Activated CD4-positive, alpha-beta T cell treated with anti-CD3 and anti-CD28 coated beads, Interleukin-2, amount 50 U/mL, for 24 hours (primary cell): ENCODE measurements at places on chromosomes 4 and X.

DNA sequence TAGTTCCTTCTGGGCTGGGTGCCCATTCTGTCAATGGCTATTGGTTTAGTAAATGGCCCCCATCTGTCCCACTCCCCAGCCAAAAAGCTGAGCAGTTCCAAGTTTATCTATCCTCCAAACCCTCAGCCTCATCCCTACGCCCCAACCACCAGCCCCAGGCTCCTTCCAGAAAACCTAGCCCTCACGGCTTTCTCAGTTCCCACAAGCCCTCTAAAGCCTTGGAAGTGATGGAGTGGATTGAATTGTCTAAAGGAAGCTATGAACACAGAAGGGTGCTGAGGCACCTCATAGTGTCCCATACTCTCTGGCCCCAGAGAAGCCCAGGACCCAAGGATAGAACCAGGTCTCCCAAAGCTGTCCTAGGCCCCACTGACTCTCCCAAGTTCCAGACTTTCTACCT lies 75.6 kb upstream of the EFNB1 start:
- DNase-seq: no peak

DNA sequence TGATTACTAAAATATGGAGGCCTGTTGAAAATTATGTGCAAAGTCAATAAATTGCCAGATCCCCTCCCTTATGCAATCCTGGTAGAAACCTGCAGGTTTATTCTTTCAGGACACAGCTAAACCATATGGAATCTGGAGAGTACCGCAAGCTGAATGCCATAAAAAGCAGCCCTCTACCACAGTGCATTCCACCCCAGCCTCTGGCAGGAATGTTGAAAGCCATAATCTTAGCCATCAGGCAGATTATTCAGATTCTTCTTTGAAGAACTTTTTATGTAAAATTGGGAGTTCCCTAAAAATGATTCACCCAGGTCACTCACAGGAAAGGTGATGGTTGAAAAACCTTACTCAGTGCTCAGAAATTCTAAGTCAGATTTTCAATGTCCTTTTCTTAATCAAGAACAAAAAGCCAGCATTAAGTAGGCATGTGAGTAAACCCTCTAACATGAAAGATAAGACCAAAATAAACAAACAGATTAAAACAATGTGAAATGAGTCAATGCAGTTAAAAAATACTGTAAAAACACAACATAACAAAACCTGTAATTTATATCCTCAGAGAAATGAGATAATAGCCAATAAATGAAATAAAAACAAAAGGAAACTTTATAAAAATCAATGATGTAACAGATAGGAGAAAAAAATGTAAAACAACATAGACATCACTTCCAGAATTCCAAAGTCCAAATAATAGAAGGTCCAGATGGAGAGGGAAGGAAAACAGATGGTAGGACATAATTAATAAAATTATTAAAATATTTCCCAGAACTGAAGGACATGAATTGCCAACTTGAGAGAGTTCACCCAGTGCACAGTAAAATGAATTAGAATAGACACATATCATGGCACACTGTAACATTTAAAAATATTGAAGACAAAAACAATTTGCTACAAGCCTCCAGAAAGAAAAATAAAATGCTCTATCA lies 226.9 kb downstream of the FSTL5 start:
- no peak for DNase-seq

DNA sequence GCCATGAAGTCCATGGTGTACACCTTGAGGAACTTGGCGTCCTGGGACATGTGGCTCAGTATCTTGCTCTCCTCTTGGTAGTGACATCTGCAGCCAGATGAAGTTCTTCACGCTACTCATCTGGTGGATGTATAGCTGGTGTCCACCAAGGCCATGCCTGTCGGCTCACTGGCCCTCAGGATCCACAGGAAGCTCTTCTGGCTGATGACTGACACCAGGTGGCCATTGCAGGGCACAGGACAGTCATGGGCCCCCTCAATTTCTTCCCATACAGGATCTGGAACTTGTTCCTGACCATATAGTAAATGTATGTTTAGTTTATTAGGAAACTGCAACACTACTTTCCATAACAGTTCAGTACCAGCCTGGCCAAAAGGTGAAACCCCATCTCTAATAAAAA lies 10.3 kb upstream of the CLCN5 start:
- no peak for DNase-seq

- DNase-seq: no peak
Measured at GRCh38 chr4:182504463-182504862, 261.3 kb downstream of the TENM3 start.

- no peak for DNase-seq
Measured at GRCh38 chr4:1315306-1315705, 25.6 kb downstream of the MAEA start.

- DNase-seq: no peak
Measured at GRCh38 chr4:75207902-75208301, 275.0 kb downstream of the PARM1 start.

DNA sequence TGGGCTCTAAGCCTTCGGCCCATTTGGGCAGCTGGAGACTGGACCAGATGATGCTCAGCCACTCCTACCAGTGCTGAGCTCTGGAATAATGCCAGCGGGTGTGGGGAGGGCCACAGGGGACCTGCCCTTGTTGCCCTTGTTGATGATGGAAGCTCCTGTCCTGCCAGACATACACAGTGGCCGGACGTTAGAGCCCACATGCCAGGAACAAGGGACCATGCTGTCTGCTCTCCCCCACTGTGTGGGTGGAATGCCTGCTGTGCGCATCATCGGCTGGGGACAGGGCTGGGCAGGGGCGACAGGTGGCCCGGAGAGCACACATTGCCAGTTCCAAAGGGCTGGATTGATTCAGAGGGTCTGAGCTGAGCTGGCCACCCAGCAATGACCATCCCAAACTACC lies 2.0 kb downstream of the ABLIM2 start:
- DNase-seq: no peak

- DNase-seq: no peak
Measured at GRCh38 chrX:153672531-153673427, 834 bp downstream of the PNCK start.

DNA sequence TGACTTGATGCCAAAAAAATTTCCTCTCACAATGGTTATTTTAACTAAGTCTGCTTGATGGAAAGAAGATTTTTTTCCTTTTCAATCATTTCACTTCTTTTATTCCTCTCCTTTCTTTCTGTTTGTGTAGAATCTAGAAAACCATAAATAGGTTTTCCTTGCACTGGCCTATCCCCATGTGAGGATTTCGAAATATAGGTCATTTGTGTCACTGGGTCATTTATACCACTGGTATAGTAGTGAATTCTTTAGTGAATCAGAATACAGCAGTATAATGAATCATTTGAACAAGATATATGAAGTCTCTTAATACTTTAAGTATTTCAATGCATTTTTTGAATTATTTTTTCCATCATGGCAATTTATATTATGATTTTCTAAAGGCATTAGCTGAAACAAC lies 26.6 kb downstream of the PCDH7 start:
- no peak for DNase-seq

GRCh38 chrX:50700921-50701320 lies 113.1 kb downstream of the SHROOM4 start:
- DNase-seq: no peak
